ENCODE measurements at places on chromosomes 13 and 19.

GRCh38 chr13:85666356-85666755, 132.9 kb downstream of the SLITRK6 start:
- DNase-seq = no peak

GRCh38 chr13:83508771-83509301, 373.4 kb downstream of the SLITRK1 start:
- no peak for DNase-seq

- no peak for DNase-seq
Measured at GRCh38 chr13:110524541-110525257, 36.8 kb downstream of the RAB20 start.

GRCh38 chr19:18636969-18637629, at the start of gene KLHL26:
Gene KLHL26 (plus strand): TSS chr19:18637028. CDS start chr19:18637055, 27 bp downstream.
- DNase-seq = no peak

- no peak for DNase-seq
Measured at GRCh38 chr13:64529874-64530485, 2700.2 kb downstream of the PCDH9 start.

DNA sequence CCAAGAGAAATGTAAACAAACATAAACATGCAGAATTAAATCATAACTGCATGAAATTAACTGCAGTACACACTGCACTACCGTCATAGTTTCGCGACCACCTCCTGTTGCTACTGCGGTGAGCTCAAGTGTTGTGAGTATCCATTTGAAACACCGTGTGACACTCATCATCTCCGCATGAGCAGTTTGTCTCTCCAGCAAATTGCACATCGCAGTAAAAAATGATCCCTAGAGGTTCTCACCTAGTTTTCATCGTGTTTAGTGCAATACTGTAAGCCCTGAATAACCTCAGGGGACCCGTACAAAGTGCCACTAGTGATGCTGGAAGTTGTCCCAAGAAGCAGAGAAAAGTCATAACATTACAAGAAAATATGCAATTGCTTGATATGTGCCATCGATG, 147.7 kb downstream of the DPF1 start:
- DNase-seq = no peak

- DNase-seq = no peak
Measured at GRCh38 chr13:39597838-39598237, 5.2 kb downstream of the LHFPL6 start.

- DNase-seq = no peak
Measured at GRCh38 chr19:27776524-27776923, 1436.4 kb downstream of the UQCRFS1 start.

DNA sequence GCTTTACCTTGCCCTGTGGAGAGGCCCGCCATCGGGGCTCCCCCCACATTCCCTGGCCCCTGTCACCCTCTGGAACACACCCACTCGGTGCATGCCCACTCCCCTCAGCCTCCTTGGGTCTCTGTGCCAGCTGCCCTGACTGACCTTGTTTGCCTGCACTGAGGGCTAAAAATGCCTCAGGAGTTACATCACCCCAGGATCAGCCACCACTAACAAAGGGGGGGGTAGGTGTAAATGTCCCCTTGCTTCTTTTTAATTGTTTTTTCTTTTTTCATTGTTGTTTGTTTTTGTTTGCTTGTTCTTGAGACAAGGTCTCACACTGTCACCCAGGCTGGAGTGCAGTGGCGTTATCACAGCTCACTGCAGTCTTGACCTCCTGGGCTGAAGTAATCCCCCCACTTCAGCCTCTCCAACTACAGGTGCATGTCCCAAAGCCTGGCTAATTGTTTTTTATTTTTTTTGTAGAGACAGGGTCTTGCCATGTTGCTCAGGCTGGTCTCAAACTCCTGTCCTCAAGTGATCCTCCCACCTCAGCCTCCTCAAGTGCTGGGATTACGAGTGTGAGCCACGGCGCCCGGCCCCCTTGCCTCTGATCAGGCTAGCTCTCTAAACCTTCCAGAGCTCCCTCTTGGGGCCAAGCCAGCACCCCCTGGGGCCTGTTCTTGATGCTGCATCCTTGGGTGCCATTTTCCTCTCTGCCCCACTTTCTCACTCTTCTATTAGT, 297.1 kb downstream of the UQCRFS1 start:
- DNase-seq = no peak

- no peak for DNase-seq
Measured at GRCh38 chr19:6821639-6822310, 49.3 kb downstream of the VAV1 start.

GRCh38 chr19:7348587-7349230, at the start of gene ARHGEF18:
Gene ARHGEF18 (plus strand): TSS chr19:7348937. CDS start chr19:7362891, 13,954 bp downstream.
- peak; percentile 75 for DNase-seq

DNA sequence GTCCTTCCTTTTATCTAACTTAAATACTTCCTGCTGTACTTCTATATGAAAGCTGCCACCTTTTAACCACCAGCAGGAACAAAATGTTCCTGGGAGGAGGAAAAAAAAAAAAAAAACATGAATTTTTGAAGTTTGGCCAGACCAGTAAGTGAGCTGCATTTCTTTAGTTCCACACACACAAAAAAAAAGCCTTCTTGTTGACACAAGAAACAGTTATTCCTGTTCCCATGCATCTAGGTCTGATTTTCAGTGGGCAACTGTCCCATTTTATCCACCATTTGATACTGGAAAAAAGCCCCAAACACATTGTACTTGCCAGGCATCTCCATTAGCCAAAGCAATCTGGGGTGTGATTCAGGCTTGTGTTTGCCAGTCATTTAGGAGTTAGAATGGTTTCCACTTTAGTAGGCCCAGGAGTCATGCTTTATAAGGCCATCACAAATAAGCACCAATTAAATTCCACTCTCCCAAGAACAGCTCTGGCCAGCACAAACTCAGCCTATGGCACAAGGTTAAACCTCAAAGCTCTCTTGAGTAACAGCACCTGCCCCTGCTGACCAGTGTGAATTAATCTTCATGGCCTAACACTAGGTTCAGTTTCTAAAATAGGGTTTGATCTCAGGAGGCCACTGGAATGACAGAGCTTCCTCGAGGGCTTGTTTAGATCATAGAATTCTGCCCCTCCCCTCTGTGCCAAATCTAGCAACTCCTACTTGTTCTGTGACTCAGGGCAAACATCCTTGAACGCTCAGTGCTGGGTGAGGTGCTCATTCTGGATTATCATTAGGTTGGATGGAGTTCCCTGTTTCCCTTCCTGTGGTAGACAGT, 67.1 kb downstream of the NUFIP1 start:
- DNase-seq = no peak

- no peak for DNase-seq
Measured at GRCh38 chr13:20404488-20405222, 121.0 kb downstream of the CRYL1 start.

GRCh38 chr19:18856385-18857126, 24.8 kb downstream of the UPF1 start:
- DNase-seq = no peak

- DNase-seq = no peak
Measured at GRCh38 chr13:78589206-78589605, 14.1 kb downstream of the POU4F1 start.

GRCh38 chr13:74794147-74794546, 659.9 kb upstream of the KLF12 start:
- no peak for DNase-seq

DNA sequence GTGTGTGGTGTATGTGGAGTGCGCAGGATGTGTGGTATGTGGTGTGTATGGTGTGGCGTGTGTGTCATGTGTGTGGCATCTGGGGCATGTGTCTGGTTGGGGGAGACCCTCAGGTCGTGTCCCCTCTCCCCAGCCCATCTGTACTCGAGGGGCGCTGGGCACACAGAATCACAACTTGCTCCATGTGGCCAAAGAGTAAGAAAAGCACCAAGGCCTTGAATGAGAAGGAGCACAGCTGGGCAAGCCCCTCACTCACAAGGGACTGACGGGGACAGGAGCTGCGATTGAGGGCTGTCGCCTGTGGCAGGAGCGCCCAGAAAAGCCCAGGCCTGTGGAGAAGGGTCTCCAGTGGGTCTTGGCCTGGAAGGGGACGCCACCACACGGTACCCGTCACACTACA, 62.8 kb downstream of the PEPD start:
- no peak for DNase-seq

DNA sequence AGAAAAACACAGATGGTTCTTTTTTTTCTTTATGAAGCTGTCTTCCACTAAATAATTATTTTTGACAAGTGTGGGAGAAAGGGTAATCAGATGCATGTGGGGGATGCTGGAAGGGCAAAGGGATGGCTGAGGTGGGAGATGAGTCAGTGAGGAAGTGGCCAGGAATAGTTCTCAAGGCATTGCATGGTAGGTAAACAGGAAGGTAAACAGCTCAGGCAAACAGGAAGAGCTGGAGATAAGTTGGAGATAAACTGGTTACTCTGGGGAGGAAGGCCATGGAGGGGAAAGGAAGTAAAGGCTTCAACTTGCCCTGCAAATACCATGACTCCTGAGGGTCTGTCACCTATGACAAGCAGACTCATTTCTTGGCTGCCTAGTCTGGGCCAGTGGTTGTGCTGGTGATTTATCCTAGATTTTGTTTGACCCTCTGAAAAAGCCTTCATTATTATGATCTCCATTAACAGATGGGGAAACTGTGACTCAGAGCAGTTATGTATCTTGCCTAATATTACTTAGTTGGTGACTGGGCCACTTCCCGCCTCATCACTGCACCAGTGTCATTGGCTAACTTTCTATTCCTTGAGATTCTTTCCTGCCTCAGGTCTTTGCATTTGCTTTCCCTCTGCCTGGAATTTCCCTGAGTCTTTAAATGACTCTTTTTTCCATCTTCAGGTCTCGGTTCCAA, 17.1 kb downstream of the ACTL9 start:
- DNase-seq = no peak

- no peak for DNase-seq
Measured at GRCh38 chr19:48424694-48425219, 21.0 kb upstream of the GRWD1 start.

GRCh38 chr19:43752287-43752875, 2.4 kb downstream of the SMG9 start:
- DNase-seq = no peak

DNA sequence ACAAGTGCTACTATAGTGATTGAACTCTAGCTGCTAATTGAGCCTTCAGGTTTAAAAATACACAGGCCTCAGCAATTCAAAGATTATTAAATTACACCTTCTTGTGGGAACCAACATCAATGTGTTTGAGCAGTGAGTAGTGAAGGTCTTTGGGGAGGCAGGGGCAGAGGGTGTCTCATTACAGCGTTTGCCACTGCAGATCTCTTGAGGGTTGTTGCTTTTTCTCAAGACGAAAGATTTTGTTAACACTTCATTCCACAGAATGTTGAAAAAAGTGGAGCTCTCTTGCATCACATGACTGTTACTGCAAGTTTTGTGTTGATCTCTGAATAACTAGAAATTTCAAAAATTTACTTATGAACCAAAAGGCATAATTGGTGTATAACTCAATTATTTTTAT, 253.6 kb downstream of the ATP8A2 start:
- DNase-seq = no peak

- no peak for DNase-seq
Measured at GRCh38 chr13:55669051-55669450, 1471.7 kb upstream of the PRR20A start.

DNA sequence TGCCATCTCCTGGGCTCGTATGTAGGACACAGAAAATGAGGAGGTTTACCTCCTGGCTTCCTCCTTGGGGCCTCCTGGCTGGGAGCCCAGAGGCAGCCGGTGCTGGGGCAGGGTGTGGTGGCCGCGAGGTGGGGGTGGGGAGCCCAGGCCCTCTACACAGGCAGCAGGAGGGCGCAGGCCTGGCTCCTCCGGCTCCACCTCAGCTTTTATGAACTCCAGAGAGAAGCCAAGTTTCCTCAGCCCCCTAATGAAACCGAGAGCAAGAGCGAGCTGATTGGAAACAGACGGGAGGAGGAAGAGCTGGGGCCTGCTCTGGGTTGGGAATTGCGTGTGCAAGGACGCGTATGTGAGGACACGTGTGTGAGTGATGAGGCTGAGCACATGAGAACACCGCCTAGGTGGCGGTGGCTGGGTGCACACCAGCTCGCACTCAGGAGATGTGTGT, 23.1 kb downstream of the LYL1 start:
- DNase-seq = no peak

DNA sequence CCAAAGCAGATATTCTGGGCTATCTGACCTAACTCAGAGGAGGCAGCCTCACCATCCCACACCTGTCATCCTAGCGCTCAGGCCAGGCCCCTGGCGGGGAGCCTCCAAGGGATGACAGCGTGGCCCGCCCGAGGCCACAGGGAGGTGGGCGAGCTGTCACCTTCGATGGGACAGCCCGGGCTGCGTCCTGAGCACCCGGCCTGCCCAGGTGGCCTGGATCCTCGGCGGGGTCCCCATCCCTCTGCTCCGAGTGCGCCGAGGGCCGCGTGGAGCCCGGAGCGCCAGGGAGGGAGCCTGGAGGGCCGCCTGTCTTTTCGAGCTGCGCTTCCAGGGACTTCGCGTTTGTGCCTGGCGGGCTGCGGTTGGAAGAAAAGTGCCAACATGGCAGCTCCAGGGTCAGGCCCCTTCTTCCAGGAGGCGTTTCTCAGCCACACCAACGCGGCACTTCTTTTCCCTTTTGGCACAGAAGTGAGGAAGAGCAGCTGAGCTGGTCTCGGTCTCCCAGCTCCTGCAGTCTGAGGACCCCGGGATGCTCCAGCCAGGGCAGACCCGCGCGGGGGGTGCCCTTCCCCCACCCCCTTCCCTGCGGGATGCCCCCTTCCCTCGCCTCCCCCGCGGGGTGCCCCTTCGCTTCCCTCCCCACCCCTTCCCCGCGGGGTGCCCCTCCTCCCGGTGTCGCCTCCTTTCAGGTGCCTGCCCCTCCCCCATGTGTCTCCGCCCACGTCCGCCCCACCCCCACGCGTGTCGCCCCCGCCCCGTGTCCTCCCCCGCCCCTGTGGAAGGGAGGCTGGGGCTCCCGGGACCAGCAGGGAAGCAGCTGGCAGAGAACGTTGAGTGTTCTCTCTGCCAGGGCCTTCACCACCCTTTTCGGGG, 42.3 kb downstream of the GJA3 start:
- DNase-seq = peak; percentile 35

DNA sequence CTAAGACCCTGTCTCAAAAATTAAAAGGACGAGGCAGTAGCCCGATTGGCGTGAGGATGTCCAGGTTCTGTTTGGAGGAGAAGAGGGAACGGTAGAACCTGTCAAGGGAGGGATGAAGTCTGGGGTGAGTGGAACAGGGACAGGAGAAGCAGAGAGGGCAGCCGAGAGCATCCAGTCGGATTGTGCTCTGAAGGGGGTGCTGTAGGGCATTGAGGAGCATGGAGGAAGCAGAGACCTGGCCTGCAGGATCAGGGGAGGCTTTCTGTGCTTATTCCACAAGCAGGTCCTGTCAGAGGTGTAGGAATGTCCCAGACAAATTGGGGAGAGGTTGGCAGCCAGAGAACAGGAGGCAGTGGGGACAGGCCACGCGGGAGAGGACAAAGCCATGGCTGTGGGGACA, 14.1 kb downstream of the AP2A1 start:
- no peak for DNase-seq
